Activated CD4-positive, alpha-beta T cell treated with anti-CD3 and anti-CD28 coated beads for 36 hours (primary cell): ENCODE measurements at places on chromosomes 7 and 10.

- no peak for DNase-seq
Observed at GRCh38 chr7:18855796-18856195, 261.6 kb downstream of the TWIST1 start.

DNA sequence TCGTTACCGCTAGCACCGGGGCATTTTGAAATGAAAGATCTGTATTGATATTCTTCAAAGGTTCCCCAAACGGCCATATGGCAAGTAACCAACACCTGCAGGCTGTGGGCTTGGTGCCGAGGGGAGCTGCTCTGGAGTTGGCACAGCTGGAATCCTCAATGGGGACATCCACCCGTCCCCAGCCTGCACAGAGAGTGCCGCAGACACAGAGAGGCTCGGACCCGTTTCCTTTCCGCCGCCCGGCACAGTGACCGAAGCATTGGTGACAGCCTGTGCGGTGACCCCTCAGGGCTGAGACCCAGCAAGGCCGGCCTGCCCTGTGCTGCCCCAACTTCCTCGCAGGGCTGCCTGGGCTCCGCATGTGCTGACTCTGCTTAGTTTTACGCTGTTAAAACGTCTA, 4.5 kb downstream of the CFAP46 start:
- DNase-seq = no peak

GRCh38 chr10:101415884-101416283, 61.9 kb downstream of the BTRC start:
- no peak for DNase-seq

GRCh38 chr10:82319074-82319473, 444.1 kb downstream of the NRG3 start:
- DNase-seq = no peak
